SW 1271 (cell line): ENCODE measurements at places on chromosomes 5 and 9.

DNA sequence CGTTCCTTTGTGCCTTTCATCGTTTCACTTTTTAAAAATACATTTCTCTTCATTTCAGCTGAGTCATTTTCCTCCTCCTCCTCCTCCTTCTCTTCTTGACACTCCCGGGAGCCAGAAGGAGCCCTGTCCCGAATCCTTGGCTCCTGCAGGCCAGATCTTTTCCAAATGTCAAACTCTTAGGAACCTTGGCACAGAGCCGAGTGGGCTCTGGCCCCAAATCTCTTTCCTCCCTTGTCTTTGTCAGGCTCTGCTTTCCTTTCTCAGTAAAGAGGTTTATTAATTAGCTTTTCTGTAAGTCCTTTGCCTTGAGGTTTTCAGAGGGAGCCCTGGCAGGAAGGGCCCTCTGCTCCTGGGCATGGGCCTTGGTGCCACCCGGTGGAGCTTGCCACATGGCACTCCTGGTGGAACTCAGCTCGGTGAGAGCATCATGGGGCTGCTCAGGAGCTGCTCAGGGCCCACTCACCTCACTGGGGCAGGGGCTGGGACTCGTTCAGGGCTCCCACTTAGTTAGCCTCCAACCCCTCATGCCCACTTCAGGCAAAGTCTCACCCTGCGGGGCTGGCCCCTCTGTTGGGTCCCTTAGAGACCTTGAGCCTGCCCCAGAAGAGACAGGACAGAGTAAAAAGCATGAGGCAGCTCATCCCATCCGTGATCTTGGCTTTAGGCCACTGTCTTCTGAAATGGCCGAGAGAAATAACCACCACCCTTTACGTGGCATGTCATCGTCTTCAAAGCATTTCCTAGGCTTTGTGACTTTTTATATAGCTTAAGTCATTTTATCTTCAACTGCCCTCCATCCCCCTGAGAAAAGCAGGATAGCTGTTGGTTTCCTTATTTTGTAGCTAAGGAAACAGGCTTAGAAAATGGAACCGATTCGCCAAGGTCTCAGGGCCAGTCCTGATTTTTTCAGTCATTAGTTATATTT is 17.1 kb downstream of the STC2 start:
- no peak for DNase-seq

- no peak for DNase-seq
Measured at GRCh38 chr5:67100301-67100700, 96.3 kb downstream of the CD180 start.

- no peak for DNase-seq
Measured at GRCh38 chr5:116880150-116880549, 305.5 kb upstream of the SEMA6A start.

DNA sequence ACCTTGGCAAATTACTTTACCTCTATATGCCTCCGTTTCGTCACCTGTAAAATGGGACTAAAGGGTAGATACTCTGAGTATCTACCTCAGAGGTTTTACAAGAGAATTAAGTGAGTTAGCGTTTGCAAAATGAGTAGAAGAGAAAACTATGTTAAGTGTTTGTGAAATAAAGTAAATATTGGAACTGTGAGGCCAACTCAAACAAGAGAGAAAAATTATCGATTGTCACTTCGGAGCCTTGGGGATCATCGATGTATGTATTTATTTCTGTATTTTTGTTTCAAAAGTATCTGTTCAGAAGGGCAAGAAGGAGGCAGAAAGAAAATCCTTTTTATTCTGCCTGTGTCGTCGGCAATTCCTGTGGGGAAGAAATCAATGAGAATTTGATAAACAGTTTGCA is 25.8 kb upstream of the C5orf58 start:
- no peak for DNase-seq
